ENCODE measurements at places on chromosomes 5 and 9.

DNA sequence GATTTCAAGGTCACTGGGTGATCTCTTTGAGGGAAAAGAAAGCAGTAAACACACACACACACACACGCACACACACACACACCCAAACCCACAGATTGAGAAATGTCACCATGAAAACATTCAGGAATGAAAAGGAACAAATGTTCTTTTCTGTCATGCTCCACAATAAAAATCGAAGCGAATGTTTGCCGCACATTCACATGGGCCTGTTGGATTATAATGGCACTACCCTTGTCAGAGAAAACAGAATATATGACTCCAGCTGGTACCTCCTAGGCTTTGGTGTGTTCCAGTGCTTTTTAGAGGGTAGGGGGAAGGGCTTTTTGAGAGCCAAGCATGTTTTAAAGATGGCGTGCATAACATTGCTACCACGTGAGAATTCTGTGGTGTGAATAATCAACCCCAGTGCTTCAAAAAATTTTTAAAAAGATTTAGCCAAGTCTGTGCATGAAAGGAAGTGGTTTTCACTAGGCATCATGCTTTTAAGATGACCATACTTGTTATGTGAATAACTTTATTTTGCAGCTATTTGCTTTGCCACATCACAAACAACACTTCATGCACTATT lies 120.8 kb upstream of the ZNF608 start:
- no peak for DNase-seq

DNA sequence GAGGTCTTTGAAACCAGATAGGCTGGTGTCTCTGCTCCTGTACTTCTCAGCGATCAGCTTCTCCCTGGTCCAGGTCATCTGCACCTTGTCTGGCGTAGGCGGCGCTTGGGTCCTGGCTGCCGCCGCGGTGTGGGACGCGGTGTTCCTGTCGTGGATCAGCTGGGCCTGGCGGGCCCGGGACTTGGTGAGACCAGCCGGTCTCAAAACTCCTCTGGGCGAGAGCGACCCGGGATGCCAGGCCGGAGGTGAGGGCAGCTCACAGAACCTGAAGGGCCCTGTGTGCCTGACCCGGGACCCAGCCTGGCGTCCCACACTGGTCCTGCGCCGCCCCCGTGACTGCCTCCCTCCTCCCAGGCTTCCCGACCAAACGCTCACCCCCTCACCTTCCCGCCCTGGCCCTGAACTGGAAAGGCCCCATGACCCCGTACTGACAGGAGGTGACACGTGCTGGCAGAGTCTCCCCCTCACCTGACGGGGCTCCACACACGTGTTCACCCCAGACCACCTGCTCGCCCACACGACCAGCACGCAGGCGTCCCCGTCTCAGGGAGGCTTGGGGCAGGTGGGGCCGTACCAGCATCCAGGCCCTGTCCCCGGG lies 49.0 kb downstream of the NKD2 start:
- DNase-seq: no peak

- no peak for DNase-seq
Measured at GRCh38 chr5:132020568-132021339, 9.3 kb upstream of the ACSL6 start.

DNA sequence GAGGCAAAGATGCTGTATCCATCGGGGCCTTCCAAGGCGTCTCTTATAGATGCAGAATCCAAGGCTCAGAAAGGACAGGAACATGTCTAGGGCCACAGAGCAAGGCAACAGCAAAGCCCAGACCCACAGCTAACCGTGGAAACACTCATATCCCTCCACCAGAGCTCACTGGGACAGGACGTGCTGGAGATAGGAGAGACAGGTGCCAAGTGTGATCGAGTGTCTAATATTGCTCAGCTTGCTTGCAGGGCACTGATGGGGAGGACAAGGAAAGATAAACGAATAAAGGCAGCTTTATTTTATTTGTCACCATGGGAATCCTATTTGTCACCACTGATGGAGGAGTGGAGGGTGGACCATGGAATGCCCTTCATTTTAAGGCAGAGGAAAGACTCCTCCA lies 44.0 kb upstream of the AKNA start:
- DNase-seq: no peak

DNA sequence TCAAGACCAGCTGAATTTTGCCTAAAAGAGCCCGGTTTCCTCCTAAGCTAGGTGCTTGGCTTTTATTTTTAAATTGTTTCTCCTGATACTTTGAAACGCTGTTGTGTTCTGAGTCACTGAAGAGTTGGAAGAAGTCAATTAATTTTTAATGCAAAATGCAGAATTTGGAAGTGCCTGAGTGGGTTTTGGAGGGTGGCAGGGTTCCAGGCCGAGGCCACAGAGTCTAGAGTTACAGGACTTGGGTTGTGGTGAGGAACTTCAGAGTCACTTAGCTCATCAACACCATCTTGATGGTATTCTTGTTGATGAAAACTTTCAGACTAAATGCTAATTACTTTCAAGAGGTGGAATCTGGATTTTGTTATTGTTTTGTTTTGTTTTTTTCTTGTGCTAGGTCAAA lies 130.6 kb downstream of the PDZD2 start:
- DNase-seq: no peak

GRCh38 chr9:69621730-69622460 lies 50.3 kb downstream of the APBA1 start:
- DNase-seq: no peak

DNA sequence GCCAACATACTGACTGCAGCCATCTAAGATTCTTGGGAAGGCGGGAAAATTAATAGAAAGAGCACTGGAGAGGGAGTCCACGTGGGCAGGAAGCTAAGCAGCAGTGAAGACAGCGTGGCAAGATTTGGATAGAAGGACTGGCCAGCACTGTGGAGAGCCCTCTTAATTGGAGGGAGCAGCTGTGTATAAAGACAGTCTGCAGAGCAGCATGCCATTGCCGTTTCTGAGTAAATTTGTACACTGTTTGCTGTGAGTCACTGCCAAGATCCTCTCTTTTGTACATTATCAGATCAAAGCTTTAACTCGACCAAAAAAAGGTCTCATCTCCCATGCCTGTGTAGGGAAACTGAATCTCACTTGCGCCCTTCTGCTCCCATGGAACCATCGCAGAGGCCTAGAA lies 45.3 kb downstream of the INSYN2B start:
- DNase-seq: no peak

DNA sequence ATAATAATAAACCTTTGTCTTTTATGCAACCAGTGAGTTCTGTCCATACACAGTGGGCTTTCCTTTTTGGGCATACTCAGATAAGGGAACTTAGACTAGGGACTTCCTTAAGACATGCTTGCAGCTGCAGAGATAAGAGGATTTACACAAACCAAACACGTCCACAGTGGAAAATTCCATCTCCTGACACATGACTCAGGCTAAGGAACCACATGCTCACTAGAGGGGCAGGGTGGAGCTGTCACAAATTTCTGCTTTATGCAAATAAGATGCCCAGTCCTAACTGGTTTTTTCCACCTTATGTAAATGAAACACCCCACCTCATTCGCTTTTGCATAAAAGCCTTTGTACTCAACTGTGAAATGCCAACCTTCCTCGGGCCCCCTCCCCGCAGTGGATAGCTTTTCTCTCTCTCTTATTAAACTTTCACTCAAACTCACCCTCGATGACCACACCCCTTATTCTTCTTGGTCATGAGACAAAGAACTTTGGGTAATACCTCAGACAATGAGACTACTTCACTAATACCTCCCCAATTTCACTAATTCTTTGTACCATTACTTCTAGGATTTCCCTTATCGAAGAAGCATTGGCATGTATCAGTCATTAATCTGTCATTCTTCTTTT lies 170.3 kb upstream of the FTMT start:
- no peak for DNase-seq

- no peak for DNase-seq
Measured at GRCh38 chr9:135978642-135979546, 17.7 kb upstream of the UBAC1 start.

- DNase-seq: no peak
Measured at GRCh38 chr9:133581011-133581410, 28.2 kb downstream of the FAM163B start.

DNA sequence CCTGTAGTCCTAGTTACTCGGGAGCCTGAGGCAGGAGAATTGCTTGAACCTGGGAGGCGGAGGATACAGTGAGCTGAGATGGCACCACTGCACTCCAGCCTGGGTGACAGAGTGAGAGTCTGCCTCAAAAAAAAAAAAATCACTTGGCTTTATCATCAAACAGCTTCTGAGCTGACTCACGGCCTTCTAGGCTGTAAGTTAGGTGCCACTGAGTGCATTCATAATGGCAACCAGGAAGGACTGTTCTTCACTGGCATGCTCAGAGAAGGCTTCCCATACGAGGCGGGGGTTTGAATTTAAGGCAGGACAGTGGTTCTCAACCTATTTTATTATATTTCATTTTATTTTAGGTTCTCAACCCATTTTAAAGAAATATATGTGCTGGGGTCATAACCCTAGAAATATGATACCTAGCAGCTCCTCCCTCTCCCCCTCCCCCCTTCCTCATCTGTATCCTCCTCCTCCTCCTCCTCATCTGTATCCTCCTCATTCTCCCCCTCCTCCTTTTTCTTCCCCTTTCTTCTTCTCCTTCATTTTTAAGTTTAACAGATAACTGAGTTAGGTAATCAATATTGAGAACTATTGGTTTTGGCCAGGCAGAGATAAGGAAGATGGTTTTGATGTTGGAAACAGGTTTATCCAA lies 19.0 kb upstream of the LHFPL2 start:
- no peak for DNase-seq

DNA sequence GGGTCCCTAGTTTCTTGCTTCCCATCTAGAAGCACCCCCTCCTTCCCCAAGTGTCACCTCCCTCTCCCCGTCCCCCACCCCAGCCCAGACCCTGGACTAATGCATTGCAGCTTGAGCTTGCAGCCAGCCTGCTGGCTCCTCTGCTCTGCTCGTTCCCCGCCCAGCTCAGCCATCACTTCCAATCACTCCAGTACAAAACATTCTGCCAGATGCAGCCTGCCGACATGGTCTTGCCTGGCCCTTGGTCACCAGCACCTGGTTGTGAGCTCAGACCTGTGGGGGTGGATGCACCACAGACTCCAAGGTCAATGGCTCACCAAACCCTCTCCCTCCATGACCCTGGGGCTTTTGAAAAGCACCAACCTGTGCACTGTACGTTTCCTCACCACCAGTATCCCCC lies 172.9 kb upstream of the SMIM23 start:
- DNase-seq: no peak

DNA sequence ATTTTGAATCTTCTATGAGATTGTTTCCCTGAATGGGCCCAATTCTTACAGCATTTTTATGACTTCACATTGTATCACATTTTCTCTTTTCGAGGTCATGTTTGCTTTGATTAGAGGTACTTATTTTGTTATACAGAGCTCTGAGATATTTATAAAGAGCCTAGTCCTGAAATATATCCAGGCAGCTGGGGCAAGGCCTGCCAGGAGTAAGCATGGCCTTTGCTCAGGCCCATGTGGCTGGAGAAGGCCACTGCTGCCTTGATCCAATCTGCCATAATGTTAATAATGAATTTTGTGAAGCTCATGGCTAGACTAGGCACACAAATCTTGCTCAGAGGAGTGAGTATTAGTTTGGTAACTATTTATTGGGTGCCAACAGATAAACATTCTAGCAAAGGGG lies 96.0 kb downstream of the TARS1 start:
- no peak for DNase-seq

GRCh38 chr9:70435948-70436347 lies 21.5 kb upstream of the KLF9 start:
- no peak for DNase-seq

DNA sequence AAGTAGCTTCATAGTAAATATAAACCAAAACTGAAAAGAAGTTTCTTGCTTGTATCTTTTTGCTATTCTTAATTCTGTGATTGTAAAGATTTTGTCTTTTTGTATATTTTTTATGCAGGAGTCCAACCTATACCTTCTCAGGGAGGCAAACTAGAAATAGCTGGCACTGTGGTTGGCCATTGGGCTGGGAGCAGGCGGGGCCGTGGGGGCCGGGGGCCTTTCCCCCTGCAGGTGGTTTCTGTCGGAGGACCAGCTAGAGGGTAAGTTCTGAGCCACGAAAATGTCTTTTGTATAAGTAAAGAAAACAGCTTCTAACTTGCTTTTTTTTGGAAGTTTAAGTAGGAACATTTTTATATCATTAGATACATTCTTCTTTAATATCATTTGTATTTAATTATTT lies 15.4 kb upstream of the PHF2 start:
- no peak for DNase-seq

DNA sequence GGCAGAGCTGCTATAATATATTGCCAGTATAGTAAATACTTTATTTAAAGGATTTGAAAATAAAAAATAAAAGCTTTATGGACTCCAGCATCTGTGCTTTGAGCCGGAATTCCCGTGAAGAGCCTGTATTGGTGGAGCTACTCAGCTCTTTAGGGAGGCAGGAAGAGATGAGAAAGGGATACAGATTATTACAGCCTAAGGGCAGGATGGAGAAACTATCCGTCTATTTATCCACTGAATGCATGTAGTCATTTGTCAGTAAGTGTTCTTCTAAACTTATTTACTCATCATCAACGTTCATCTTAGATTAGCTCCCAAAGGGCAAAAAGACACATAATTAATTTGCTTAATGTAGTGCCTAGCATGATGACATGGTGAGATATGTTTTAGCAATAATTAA lies 48.4 kb downstream of the SLC1A1 start:
- DNase-seq: no peak

- no peak for DNase-seq
Measured at GRCh38 chr9:106697390-106697749, 165.6 kb upstream of the ZNF462 start.

- DNase-seq: no peak
Measured at GRCh38 chr9:38343552-38343951, 49.0 kb upstream of the ALDH1B1 start.

DNA sequence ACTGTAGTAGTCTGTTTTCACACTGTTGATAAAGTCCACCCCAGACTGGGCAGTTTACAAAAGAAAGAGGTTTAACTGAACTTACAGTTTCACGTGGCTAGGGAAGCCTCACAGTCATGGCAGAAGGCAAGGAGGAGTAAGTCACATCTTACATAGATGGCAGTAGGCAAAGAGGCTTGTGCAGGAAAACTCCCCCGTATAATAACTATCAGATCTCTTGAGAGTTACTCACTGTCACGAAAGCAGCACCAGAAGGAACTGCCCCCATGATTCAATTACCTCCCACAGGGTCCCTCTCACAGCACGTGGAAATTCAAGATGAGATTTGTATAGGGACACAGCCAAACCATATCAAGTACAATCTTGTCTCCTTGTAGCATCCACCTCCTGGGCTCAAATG lies 21.1 kb downstream of the PARP8 start:
- no peak for DNase-seq

DNA sequence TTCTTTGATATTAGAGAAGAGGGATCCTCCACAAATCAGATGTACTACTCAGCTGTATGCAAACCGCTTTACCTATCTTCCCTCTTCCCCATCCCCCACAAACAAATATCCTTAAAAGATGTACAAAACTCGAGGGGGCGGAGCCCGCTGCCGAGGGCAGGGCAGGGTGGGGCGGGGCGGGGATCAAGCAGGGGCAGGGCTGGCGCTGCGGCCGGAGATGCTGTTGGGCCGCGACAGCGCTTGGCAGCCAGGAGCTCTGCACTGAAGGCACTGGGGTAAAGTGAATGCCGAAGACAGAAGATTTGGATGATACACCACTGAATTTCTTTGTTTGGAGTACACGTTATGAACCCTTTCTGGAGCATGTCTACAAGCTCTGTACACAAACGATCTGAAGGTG lies 474.8 kb downstream of the CDH10 start:
- DNase-seq: no peak

Measured in ureter (tissue), 1 donor.